ENCODE measurements at places on chromosomes 6 and 20. TPM values are rescaled to one million over a fixed set of nuclear protein-coding genes. Genes with fewer than 3 reads are reported as not detected.

GRIK2 gene
- 2.5 TPM for total RNA-seq

OSER1 gene
- 43.4 TPM for total RNA-seq

SAMD3 gene
- not detected for total RNA-seq

SNAI1 gene
- total RNA-seq: 9.9 TPM

LY6G6F gene
- not detected for total RNA-seq

RPL10A gene
- total RNA-seq: 1,123 TPM

EPPIN gene
- 2.2 TPM for total RNA-seq

DNA sequence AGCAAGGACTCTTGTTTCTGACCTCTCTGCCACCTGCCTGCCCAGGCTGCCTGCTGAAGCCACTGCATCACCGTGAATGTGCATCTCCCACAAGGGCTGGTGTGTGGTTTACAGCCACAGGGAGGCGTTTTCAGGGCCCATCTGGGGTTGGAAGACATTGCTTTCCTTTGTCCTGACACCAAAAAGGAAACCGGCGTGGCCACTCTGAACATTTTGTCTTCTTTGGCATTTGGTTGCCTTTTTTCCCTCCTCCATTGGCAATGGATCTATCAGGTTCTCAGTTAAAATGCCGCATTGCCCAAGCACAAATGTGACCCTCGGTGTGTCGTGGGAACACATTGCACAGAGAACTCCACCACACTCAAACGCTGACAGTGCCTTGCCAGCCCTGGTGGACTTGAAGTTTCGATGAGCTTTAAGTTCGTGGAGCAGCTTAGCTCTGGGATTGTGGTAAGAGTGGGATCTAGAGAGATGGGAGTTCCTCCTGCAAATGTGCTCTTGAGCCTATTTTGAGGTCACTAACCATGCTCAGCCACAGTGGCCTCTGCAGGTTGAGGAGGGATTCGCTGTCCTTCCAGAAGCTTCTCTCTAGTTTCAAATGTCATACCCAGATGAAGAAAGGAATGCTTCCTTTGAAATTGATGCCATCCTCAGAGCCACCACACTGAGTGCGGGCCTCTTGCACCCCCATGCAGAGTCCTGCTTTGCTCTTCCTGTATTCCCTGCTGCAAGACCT lies 14.8 kb upstream of the PCK1 start:
- no peak overlapping the region for H3K4me3 ChIP-seq
- no peak for DNase-seq
- no peaks in the 10 kb centered on the region for H3K36me3 ChIP-seq
- H3K27ac ChIP-seq: no peak overlapping the region
- H3K27me3 ChIP-seq: no peaks in the 10 kb centered on the region
- H3K4me1 ChIP-seq: no peaks in the 10 kb centered on the region

DNA sequence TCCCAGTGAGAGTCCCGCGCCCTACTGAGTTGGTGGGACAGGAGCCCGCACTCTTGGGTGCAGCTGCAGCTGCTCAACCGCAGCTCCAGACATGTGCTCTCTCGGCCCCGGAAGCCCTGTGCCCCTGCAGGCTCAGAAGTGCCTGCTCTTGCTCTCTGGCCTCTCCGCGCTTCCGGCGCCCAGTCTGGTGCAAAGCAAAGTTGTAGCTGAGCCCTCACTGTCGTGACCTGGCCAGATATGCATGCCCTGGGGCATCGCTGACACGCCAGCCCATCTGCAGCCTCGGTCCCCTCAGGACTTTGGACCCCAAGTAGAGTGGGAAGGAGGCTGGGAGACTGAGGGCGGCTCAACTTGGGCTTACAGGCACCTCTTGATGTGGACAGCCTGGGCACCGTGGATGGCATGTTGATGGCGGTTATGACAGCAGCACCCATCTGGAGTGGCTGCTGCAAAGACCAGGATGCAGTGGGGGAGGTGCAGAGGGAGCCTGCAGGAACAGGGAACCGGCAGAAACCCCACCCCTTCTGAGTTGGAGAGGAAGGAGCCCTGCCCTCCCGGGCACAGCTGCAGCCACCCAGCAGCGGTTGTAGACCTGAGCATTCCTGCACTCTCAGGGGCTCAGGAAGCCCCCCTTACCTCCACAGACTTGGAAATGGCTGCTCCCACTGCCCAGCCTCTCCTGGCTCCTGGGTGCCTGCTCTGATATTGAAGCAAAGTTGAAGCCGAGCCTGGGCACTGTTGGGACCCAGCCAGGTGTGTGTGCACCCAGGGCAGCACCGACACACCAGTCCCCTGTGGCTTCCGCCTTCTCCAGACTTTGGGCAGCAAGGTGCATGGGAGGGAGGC lies 462.6 kb downstream of the TBC1D32 start:
- no peak for DNase-seq
- H3K4me3 ChIP-seq: no peak overlapping the region
- H3K27me3 ChIP-seq: no peaks in the 10 kb centered on the region
- H3K36me3 ChIP-seq: no peaks in the 10 kb centered on the region

DNA sequence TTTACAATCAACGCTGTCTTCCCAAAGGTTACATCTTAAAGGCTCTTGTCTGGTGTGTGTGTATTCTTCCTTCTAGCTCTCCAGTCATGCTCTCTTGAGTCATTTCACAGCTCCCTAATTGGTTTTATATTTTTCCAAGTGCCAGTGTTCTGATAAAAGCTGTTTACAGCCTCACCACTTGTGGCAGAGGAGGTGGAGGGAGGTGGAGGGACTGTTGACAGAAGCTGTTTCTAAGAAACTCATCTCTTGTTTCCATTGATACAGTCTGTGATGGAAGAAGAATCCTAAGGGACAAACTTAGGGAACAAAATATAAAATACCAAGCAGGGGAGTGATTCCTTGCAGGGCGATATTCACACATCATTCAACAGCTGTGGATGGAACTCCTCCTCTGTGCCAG lies 64.0 kb downstream of the QRSL1 start:
- no peaks in the 10 kb centered on the region for H3K36me3 ChIP-seq
- peaks cover 16% of the 10 kb centered on the region for H3K4me1 ChIP-seq
- H3K4me3 ChIP-seq: no peak overlapping the region
- H3K27me3 ChIP-seq: no peaks in the 10 kb centered on the region
- H3K27ac ChIP-seq: peak overlapping the region; percentile 88

DNA sequence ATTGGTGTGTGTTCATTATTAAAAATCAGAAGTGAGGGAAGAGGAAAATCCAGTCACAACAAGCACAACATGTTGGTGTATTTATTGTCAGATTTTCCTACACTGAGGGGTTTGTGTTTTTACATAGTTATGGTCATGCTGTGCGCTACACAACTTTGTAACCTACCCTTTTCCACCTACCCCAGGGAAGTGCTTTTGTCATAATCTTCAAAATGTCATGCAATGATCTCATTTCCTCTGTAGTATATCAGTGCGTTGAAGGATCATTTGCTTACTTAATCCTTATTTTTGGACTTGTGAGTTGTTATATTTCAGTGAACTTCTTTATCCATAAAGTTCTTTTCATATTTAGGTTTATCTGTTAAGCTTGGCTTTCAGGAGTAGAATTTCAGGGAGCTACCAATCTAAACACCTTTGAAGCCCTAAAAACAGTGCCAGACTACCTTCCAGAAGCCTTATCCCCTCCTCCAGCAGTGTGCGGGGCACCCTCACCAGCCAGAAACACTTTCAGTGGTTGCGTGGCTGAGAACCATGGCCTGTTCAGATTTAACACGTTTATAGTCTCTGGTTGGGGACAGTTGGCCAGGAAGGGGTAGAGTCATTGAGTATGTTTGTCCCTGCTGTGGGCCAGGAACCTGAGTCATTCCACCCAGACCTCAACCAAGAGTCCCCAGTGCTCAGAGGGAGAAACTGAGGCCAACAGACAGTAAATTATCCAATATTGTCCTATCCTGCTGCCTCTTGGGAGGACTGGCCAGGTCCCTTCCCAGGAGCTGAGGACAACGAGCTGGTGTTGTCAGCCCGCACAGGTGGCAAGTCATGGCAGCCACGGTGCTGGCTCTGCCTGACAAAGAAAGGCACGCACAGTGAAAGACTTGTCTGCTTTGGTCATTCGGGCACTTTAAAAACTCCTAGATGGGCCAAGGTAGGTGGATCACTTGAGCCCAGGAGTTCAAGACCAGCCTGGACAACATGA lies 40.3 kb downstream of the STK35 start:
- H3K4me3 ChIP-seq: no peak overlapping the region
- peaks cover 8% of the 10 kb centered on the region for H3K36me3 ChIP-seq
- H3K27me3 ChIP-seq: no peaks in the 10 kb centered on the region
- no peak for DNase-seq
- peaks cover 7% of the 10 kb centered on the region for H3K4me1 ChIP-seq

GRCh38 chr20:19251958-19252357 lies 39.5 kb downstream of the SLC24A3 start:
- no peak for DNase-seq
- H3K36me3 ChIP-seq: no peaks in the 10 kb centered on the region
- H3K27me3 ChIP-seq: no peaks in the 10 kb centered on the region
- H3K4me3 ChIP-seq: no peak overlapping the region

DNA sequence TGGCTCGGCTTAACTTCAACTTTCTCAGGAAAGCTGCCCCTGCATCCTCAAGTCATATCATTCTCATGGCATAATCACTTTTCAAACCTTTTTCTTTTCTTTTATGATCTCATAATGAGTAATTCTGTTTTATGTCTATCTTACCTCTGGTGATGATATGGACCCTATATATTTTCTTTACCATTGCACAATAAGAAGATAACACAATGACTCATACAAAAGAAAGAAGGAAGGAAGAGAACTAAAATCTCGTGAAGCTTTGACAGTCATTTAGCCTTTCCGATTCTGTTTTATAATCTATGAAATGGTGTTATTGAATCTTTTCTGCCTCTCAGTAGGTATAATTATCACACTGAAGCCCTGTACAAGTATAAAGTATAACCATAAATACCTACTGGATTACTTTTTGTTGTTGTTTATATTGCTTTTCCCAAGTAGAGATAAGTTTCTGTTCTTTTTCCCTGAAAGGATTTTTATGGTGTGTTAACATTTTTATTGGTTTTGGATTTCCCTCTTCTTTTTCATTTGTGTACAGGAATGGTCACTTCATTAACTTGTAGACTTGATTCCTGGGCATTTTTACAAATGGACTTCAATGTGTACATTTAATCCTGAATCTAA lies 300.9 kb downstream of the LAMA2 start:
- no peaks in the 10 kb centered on the region for H3K27me3 ChIP-seq
- H3K4me3 ChIP-seq: no peak overlapping the region
- no peaks in the 10 kb centered on the region for H3K36me3 ChIP-seq
- DNase-seq: no peak

- H3K27me3 ChIP-seq: no peaks in the 10 kb centered on the region
- H3K36me3 ChIP-seq: no peaks in the 10 kb centered on the region
- H3K4me3 ChIP-seq: no peak overlapping the region
- no peak overlapping the region for H3K27ac ChIP-seq
- DNase-seq: no peak
Measured at GRCh38 chr6:12047304-12047703, 35.2 kb downstream of the HIVEP1 start.

- no peak overlapping the region for H3K4me3 ChIP-seq
- no peaks in the 10 kb centered on the region for H3K27me3 ChIP-seq
- DNase-seq: no peak
Measured at GRCh38 chr6:117441824-117442264, 16.1 kb upstream of the ROS1 start.

DNA sequence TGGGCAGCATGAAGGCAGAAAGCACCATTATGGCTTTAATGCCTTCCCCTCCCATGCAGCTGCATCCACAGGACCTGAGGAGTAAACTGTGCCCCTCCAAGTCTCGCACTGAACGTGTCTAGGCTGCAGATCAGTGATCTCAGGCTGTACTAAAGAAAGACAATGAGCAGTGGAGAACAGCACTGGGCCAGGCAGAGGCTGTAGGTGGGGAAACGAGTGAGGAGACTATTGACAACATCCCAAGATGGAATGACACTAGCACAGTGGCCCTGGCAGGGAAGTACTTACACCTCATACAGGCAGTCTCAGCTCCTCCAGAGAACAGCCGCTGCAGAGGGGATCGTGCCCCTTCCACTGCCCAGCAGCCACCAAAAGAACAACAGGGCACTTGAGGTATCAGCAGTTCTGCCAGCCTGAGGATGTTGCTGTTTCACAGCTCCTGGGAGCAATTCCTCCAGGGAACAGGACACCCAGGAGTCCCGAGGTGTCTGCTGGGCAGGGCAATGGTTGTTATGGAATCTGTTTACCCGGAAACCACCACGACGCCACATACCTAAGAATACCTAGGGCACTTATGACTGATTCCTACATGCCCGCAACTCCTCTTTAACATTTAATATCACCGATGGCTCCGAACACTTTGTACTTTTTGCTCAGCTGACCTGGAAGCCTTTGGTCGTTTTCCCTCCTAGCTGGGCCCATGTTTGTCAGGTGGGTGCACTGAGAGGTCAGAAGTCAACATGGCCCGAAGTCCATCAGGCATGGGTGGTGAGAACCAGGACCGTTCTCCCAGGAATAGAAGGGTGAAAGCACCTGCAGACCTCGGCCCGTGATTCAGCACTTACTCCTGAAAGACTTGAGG lies 79.1 kb downstream of the SLC22A23 start:
- DNase-seq: no peak
- H3K36me3 ChIP-seq: no peaks in the 10 kb centered on the region
- H3K27me3 ChIP-seq: no peaks in the 10 kb centered on the region
- H3K4me3 ChIP-seq: no peak overlapping the region
- peaks cover 17% of the 10 kb centered on the region for H3K4me1 ChIP-seq

DNA sequence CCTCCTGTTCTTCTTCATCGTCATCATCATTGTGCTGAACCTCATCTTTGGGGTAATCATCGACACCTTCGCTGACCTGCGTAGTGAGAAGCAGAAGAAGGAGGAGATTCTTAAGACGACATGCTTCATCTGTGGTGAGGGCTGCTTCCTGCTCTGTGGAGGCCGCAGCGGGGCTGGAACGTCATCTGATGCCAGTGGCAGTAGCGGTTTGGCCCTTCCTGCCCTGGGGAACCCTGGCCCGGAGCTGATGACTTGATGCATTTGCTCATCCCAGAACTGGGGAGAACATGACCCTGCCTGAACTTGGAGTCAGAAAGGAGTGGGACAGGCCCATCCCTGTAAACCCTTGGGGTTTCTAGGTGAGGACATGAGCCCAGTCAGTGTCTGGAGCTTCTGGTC lies 18.7 kb downstream of the UQCC2 start:
- H3K27ac ChIP-seq: no peak overlapping the region
- H3K4me3 ChIP-seq: no peak overlapping the region
- peaks cover 74% of the 10 kb centered on the region for H3K36me3 ChIP-seq
- no peaks in the 10 kb centered on the region for H3K27me3 ChIP-seq

- no peak for DNase-seq
- no peak overlapping the region for H3K27ac ChIP-seq
- no peak overlapping the region for H3K4me3 ChIP-seq
- no peaks in the 10 kb centered on the region for H3K27me3 ChIP-seq
Measured at GRCh38 chr20:21159658-21160380, 33.9 kb downstream of the KIZ start.

DNA sequence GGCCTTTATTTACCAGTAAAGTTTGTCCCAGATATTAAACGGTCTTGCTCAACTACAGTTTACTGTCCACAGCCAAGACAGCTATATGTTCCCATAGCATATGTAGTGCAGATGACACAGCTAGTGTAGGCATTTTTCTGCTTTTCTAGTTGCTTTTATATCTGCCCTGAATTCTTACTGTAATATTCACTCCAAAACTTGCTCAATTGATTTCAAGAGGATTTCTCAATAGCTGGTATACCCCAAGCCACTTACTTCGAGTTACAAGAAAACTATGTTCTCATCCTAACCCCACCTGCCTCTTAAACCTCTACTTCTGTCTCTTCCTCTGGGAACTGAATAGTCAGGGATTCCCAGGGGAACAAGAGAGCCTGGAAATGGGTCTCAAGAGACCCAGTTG lies 18.9 kb upstream of the ROS1 start:
- H3K27ac ChIP-seq: no peak overlapping the region
- H3K27me3 ChIP-seq: no peaks in the 10 kb centered on the region
- no peaks in the 10 kb centered on the region for H3K36me3 ChIP-seq
- DNase-seq: no peak
